CD8-positive, alpha-beta memory T cell (primary cell): ENCODE measurements at places on chromosomes 2 and 18.
A peak's percentile ranks its signal among the peaks of the same experiment; 100 is the strongest.

GRCh38 chr18:38563396-38563980 lies 997.9 kb upstream of the CELF4 start:
- no peak for DNase-seq

- no peak for DNase-seq
Measured at GRCh38 chr2:206631340-206631739, 10.9 kb upstream of the FAM237A start.

- DNase-seq = no peak
Measured at GRCh38 chr18:9694174-9694573, 13.9 kb upstream of the RAB31 start.

DNA sequence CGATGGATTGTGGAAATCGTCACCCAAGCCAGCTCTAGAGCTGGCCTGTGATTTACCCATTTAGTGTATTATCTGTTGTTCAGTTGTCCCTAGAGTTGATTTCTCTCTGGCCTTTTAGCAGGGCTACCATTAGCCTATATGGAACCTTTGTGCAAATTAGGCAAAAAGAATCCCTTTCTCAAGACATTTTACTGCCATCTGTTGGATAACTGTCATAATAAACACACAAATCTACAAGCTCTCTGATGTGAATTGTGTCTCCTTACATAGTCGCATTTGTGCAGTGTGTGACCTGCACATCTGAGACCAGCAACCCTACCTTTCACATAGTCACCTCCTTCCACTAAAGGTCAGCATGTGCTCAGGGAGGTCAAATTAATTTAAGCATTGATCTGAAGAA lies 34.0 kb downstream of the LOXHD1 start:
- DNase-seq = no peak

- DNase-seq = no peak
Measured at GRCh38 chr2:109284826-109285225, 155.8 kb downstream of the SH3RF3 start.

- no peak for DNase-seq
Measured at GRCh38 chr2:47003641-47004427, 88.2 kb upstream of the MCFD2 start.

DNA sequence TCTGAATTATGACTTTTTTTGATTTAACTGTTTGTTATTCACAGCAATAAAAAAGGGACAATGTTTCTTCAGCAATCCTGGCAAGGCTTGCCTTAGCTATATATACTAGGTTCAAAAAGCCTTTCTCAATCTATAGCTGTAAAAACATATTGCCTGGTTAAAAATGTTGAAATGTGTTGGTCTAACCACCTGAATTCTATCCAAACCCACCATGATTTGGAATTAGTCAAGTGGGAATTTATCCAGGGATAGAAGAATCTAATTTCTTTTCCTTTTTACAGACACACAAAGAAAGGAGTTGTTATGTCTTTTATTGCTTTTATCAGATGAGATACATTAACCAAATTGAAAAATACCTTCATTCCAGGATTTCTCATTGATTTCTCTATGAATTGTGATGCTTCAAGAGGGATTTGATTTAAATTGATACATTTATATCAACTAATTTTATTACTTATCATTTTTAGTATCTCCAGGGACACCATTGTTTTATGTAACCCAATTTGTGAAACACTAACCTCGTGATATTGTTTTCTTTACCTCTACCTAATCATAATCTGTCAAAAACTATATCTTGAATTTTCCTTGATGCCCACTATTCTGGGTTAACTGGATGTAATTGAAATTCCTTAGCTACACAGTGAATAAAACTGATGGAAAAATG lies 88.1 kb downstream of the LRP1B start:
- no peak for DNase-seq

DNA sequence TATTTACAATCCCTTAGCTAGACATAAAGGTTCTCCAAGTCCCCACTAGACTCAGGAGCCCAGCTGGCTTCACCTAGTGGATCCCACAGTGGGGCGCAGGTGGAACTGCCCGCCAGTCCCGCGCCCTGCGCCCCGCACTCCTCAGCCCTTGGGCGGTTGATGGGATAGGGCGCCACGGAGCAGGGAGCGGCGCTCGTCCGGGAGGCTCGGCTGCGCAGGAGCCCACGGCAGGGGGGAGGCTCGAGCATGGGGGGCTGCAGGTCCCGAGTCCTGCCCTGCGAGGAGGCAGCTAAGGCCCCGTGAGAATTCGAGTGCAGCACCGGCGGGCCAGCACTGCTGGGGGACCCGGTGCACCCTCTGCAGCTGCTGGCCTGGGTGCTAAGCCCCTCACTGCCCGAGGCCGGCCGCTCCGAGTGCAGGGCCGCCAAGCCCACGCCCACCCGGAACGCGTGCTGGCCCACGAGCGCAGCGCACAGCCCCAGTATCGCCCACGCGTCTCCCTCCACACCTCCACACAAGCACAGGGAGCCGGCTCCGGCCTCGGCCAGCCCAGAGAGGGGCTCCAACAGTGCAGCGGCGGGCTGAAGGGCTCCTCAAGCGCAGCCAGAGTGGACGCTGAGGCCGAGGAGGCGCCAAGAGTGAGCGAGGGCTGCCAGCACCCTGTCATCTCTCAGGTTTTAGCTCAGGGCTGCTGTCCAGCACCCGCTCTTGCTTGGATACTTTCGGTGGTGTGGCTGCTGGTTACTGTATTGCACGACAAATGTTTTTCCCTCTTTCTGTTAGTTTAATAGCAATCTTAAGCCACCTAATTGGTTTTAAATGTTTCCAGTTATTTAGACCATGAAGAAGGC lies 83.8 kb upstream of the LDLRAD4 start:
- no peak for DNase-seq

DNA sequence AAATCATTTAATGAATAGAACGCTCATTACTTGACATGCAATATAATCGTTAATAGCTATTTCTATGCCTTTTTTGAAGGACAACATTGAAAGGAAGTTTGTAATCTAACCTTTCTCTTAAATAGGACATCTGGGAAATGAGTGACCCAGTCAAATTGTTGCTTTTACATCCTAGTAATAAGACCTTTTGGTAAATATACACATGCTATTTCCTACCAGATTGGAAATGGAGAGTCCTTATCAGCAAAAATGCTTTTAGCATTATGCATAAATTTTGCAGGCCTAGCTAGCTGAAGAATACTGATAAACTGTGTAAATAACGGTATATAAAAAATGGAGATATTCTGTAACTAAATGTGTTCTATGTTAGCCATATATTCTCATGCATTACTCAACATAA lies 567.3 kb upstream of the DSEL start:
- no peak for DNase-seq

GRCh38 chr2:227117027-227117426 lies 47.0 kb downstream of the COL4A4 start:
- no peak for DNase-seq

DNA sequence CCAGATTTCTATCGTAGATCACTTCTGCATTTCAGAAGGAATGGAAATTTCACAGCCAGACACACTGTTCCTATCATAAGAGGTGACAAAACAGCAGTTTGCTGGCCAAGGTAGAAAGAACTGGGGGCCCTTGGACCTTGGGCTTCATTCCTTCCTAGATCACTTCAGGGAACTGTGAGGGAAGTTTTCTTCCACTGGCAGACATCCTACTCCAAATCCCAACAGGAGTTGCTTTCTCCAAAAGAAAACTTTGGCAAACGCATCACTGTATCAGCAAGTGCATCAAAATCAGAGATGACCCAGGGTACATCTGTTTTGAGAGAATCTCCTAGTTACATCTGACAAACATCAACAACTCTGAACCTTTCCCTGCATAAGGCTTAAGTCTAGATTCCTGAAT lies 348.4 kb upstream of the KLHL29 start:
- DNase-seq = no peak

DNA sequence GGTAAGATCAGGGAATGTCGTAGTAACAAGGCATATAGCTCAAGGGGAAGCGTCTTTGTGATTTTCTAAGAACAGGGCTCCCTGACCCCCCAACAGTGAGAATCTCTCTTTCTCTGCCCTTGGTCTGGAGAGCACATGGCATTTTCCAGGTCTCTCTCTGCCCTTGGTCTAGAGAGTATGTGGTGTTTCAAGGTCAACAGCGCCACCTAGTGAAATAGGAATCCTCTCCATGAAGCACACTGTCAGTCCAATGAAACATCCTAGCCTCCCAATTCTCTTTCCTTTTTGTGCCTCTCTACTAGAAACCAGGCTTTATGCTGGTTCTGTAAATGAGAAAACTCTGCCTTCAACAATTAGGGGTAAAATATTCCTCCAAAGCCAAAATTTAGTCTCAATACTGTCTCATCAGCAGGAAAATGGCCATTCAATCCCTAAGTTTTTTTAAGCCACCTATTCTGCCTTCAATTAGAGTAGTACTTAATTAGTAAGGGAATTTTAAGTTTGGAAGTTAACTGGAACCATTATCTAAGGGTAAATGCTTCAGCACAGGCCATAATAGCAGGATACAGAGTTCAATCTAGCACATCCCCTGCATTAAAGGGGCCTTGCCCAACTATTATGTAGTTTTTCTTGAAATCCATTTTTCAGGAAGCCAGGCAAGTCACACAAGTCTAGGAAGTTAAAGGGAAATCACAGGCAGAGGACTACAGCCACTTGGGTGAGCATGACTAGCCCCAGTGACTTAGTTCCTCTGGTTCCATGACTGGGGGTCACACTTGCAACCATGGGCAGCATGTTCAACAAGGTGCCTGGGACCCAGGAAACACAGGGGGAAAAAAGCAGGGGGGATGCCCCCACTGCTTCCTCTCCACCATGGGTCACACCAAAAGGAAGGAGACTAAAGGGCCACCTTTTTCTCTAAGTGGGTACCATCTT lies 12.4 kb downstream of the DYM start:
- peak; percentile 25 for DNase-seq

DNA sequence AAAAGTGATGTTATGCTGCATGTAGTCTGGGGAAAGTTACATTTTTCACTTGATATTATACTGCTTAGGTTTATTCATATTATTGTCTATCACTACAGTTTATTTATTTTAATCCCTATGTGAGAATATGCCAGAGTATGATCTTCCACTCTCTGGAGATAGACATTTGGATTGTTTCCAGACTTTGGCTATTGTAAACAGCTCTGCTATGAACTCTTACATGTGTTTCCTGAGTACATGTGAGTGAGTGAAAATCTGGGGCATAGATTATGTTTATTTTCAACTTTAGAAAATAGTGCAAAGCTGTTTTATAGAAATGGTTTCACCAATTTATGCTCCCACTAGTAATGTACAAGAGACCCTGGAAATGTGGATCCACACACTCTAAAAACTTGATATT lies 49.0 kb upstream of the EPAS1 start:
- no peak for DNase-seq

GRCh38 chr2:88874063-88874657 lies 182.7 kb downstream of the RPIA start:
- peak; percentile 13 for DNase-seq

DNA sequence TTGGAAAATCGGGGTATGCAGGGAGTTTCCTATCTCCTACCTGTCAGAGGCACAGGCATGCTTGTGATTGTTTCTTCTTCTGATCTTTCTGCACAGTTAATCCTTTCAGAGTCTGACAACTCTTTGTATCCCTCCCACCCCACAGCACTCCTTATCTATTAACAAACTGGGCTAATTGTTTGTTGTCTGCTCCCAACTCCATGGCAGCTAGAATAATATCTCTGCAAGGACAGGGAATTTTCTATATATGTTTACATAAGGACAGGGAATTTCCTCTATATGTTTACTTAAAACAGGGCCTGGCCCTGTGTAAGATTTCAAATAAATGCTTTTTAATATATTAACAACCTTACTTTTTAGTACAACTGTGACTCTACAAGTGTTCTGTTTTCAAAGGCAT lies 36.0 kb upstream of the VRK2 start:
- no peak for DNase-seq

DNA sequence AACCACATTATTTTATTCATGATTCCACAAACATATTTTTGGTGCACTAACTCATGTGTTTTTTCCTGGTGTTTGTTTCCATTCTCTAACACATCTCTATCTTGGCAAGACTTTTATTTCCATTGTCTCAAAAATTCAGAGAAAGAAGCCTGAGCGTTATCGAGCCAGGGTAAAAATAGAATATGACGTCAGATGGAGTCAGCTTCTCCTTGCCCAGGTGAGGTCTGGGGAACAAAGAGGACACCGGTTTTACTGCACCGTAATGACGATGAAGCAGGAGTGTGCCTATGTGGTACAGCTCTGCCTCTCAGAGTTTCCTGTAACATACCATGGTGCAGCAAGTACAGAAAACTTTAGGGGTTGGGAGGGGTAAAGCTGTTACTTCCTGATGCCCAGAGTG lies 661.6 kb downstream of the PLCL1 start:
- DNase-seq = no peak

- no peak for DNase-seq
Measured at GRCh38 chr2:129192841-129193253, 786.6 kb upstream of the RAB6C start.
